ENCODE measurements at places on chromosomes 4 and X. TPM values are rescaled to one million over a fixed set of nuclear protein-coding genes. Genes with fewer than 3 reads are reported as not detected.

DNA sequence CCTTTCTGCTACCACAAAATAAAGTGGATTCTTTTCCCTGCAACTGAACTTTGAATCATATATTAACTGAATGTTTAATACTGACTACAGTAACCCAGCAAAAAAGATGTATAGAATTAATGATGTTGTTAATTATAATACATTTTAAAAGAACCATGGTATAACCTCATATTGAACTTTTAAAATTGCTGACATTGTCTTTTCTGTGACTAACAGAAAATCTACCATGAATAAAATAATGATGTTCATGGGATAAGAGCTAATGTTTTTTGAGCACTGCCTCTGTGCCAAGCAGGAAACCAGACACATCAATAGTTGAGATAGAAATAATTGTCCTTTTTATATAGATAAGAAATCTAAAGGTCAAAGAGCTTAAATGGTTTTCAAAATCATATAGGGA, 691.9 kb downstream of the PDHA2 start:
- DNase-seq = no peak

GRCh38 chr4:39524161-39524957, 2.9 kb downstream of the UGDH start:
- no peak for DNase-seq

- no peak for DNase-seq
Measured at GRCh38 chr4:8422786-8423185, 17.7 kb downstream of the ACOX3 start.

GRCh38 chrX:109687903-109688302, 45.2 kb downstream of the ACSL4 start:
- DNase-seq = no peak

DNA sequence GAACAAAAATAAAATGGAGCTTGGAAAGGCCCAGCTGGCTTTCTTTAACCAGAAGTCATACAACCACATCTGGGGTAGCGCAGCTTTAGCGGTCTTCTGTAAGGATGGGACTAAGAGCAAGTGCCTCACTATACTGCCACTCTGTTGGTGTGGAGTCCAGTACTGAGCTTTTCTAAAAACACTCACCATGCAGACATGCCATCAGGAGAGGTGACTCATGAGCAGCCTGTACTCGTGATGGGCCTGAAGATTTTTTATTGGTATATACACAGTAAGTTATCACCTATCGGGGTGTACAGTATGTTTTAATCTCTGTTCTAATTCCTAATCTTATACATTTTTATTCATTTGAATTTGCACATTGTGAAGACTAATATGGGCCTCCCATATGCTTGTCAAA, 9.6 kb downstream of the PPP3CA start:
- DNase-seq = no peak

GRCh38 chr4:112361181-112361791, 64.1 kb downstream of the ALPK1 start:
- no peak for DNase-seq

- DNase-seq = no peak
Measured at GRCh38 chr4:15153662-15154061, 151.4 kb downstream of the CPEB2 start.

- DNase-seq = no peak
Measured at GRCh38 chr4:122632396-122633143, 11.7 kb upstream of the IL21 start.

GRCh38 chr4:118997601-118998000, 108.9 kb downstream of the SYNPO2 start:
- no peak for DNase-seq

- DNase-seq = no peak
Measured at GRCh38 chr4:152209772-152210493, 326.0 kb downstream of the FBXW7 start.

DNA sequence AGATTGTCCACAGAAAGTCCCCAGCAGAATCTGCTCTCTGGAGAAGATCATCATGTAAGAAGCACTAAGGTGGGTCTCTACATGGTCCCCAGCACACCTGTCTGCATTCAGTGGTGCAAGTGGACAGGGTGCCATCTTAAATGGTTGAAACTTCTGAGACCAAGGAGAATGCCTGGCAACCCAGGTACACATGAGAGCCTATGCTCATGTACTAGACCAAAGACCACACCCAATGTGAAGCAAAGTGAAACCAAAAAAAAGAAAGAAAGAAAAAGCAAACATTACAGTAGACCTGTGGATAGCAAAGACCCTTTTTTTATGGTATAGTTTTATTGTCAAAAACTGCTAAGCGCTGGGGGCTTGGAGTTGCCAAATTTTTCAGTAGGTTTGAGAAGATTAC, 15.0 kb downstream of the CD40LG start:
- no peak for DNase-seq

- no peak for DNase-seq
Measured at GRCh38 chr4:56424697-56425514, 10.5 kb downstream of the PPAT start.

- no peak for DNase-seq
Measured at GRCh38 chr4:55181010-55182005, 55.9 kb upstream of the KDR start.

- DNase-seq = no peak
Measured at GRCh38 chrX:1914606-1915365, 299.9 kb downstream of the ASMT start.

- DNase-seq = no peak
Measured at GRCh38 chr4:8383451-8384160, 56.9 kb downstream of the ACOX3 start.

GRCh38 chr4:20592013-20592412, 108.2 kb upstream of the PACRGL start:
- no peak for DNase-seq

DNA sequence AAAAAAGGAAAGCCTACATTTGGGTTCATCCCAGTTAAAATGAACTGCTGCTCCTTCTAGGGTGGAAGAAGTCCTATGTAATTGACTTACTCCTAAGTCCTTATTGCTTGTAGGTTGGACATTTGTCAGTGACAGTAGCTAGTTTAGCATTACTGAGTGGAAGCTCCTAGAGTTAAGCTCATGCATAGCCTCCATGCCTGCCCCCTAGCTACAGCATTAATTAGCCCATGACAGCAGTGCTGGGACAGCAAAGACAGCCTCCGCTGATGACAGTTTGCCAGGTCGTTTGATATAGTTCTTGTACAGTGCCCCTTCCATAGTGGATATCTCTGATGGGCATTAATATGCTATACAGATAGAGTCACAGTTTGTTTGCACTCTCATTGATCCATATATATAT, 18.7 kb upstream of the GALNTL6 start:
- no peak for DNase-seq

DNA sequence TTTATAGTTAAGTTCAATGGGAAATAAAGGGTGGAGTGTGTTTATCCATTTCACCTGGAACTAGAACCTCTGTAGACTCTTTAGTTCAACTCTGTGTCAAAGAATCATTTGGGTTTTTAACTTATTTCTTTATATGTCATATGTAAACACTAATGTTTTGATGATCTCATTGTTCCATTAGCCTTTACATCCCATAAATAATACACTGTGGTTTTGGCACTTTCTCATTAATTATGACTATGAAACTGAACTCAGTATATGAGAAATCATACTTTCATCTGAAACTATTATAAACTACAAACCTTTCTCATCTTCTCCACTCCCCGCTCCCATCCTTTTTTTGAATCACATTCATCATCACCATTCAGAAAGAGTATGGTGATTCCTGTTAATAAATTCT, 31.0 kb downstream of the F8 start:
- no peak for DNase-seq

DNA sequence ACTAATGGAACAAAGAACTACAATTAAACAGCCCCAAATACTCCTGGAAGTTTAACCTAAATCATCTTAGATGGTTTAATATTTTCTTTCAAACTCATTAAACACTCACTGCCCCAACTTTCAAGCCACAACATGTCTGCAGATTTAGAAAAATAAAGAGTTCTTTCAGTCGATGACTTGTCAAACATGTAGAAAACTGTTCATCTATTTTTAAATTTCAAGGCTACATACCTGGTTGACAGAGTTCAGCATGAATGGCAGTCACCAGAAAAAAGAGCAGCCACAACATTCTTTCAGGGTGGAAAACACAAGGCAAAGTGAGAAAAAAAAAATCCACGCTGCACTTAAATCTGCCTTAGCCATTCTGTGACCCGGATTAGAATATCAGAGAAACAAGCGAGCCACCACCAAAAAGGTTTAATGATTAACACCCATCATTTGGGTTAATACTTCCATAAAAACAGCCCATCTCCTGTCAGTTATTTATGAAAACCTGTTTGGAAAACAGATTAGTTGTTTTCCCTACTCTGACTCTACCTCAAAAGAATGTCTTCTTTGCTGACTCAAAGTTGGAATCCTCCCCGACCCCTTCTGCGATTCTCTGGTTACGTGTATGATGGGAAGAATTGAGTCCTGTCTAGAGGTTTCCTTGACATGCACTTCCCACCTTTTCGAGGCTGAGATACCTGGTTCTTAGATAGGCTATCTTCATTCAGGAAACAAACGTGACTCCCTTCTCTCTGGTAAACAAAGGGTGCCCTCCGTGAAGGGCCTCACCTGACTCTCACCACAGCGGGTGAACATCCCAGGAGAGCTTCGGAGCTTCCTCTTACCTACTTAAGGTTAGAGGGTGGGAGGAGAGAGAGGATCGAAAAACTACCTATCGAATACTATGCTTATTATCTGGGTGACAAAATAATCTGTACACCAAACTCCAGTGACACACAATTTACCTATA, at the start of gene CLTRN:
CLTRN (minus strand) TSS at position 319 of the 958 bp plus-strand sequence; CDS start at position 289, 30 bp downstream.
- DNase-seq = no peak

DNA sequence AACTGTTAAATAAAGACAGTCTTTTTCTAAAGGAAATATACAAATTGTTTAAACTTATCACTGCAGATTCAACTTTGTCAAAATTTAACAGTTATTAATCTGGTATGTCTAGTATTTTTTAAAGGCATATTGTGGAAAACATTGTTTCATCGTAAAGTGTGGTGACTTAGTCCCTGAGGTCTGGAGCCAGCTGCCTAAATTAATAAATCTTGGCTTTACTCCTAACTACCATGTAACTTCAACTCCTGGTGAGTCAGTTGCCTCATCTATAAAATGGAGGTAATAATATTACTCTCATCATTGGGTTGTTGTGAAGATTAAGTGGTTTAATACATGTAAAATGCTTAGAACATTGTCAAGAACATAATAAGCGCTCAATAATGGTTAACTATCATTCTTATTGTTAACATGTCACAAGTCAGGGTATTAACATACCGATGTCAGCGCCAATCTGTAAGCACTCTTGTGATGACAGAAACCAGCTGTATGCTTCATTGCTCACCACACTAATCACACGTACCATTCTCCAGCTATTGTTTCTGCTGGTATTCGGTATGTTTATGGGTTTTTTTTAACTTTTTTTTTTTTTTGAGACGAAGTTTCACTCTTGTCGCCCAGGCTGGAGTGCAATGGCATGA, 14.1 kb upstream of the SMIM43 start:
- DNase-seq = no peak

GRCh38 chr4:99856166-99856565, 38.1 kb downstream of the LAMTOR3 start:
- DNase-seq = no peak

- no peak for DNase-seq
Measured at GRCh38 chr4:142959173-142959572, 113.1 kb upstream of the INPP4B start.

DNA sequence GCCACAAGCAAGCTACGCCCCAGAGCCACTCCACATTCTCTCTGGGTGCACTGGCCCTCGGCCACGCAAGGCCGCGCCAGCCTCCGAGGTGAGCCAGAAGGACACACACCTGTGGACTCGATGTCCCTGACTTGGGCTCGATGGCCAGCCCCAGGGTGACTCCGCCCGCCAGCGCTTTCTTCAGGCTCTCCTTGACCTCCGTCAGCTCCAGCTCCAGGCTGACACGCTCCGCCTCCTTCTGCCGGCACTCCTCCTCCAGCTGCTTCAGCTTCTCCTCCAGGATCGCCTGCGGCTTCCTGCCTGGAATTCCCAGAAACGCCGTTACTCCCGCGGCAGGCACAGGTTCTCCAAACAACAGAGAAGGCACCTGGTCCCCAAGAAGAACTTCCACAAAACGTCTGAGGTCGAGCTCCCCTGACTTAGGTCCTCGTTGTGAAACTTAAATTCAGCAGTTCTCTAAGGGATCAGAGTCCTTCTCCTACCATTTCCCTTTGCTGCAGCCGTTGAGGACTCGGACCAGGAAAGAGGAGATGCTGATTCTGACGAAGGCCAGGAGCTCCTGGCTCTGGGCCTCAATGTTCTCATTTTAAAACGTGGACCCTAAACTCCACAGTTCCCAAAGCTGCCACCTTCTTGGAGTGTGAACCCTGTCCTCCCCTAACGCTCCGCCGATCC, 166.8 kb downstream of the AFAP1 start:
- DNase-seq = no peak

GRCh38 chrX:38008658-38009057, 2.3 kb downstream of the SYTL5 start:
- no peak for DNase-seq

GRCh38 chrX:152480269-152481212, 29.4 kb upstream of the GABRA3 start:
- no peak for DNase-seq

DNA sequence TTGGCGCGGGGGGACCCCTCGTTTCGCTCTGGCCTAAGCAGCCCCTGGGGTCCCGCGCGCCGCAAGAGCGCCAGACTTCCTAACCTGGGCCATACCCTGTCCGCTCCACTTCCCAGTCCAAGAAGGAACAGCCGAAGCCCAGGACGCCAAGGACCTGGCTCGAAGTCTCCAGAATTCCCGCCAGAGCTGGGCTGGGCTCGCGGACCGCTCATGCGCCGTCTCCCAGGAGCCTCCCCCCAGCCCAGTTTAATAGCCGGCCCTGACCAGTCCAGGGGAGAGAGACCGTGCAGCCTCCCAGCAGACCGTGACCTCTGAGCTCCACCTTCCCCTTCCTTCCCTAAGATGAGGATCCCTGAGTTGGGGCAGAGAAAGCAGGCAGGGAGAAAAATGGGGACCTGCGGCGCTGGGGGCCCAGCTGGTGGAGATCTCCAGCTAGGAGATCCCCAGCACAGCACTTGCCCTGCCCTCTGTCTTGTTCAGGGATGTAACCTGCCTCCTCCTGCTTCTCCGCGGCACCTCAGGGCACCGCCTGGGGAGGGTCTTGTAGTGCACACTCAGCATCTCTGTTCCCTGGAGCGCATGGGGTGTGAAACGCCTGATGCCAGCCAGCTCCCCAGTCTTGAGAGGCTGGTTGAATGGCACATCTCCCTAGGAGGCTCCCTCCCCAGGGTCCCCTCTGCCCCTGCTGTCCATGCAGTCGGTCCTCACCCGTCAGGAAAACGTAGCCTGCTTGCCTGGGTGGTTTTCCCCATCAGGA, 1.2 kb upstream of the LETM1 start:
- no peak for DNase-seq

DGKK gene
- not detected for total RNA-seq

FAM13A gene
- total RNA-seq = 70.2 TPM

EDNRA gene
- total RNA-seq = 2.0 TPM

PABPC4L gene
- 0.05 TPM for total RNA-seq

SERTM2 gene
- total RNA-seq = 0.05 TPM

CYTL1 gene
- not detected for total RNA-seq

CUL4B gene
- 11.3 TPM for total RNA-seq

PPA2 gene
- 58.5 TPM for total RNA-seq

RBM46 gene
- total RNA-seq = 0.15 TPM

Data from left lobe of liver (tissue), 2 donors.